ENCODE measurements at places on chromosomes 5 and 9.
A peak's percentile ranks its signal among the peaks of the same experiment; 100 is the strongest.

- DNase-seq = no peak
These were observed 14.6 kb upstream of the ARSI start for GRCh38 chr5:150317048-150318003.

DNA sequence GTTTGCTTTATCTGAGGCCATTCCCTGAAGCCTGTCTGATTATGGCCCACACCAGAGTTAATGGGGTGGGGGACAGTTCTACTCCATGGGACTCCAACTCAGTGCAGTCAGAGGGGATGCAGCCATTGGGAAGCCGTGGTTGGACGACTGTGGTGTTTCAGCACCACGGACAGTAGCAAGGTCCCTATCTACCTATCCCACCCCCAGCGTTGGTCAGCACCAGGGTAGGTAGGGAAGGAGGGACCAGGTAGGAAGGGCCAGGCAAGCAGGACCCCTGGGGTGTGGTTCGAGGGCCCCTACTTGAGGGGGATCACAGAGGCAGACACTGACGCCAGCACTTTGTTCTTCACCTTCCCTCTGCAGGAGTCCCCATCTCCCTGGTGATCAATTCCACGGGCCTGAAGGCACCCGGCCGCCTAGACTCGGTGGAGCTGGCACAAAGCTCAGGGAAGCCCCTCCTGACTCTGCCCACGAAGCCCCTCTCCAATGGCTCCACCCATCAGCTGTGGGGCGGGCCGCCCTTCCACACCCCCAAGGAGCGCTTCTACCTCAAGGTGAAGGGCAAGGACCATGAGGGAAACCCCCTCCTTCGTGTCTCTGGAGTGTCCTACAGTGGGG is 33.2 kb downstream of the HMCN2 start:
- no peak for DNase-seq

DNA sequence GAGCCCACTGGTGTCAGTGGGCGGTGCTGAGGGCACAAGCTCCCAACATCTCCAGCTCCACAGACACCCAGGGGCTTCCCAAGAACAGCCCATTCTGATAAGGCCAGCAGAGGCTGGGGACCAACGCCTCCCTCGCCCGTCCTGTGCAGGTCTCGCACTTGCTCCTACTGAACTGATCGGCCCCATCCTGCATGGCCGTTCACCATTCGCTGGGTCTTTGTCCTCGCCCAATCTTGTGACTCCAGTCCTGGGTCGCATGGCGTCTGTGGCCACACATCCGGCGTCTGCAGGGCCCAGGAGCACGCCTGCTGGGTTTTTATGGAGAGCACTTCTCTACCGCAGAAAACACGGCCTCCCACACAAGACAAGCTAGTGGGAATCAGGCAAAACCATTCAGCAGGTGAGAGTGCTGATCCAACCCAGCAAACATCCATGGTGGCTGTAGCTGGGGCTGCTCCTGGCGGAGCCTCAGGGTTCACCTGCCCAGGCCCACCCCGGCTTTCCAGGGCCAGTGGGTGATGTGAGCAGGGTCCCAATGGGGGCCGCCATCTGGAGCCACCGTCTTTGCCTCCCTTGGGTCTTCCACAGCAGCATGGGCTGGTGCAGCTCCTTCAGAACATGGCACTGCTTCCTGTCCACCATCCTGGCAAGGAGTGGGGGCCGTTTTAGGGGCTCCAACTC is 7.4 kb downstream of the LRRC14B start:
- DNase-seq = no peak

- no peak for DNase-seq
These were observed 431 bp downstream of the FASTKD3 start for GRCh38 chr5:7868427-7868772.

- DNase-seq = no peak
These were observed 85.0 kb upstream of the HRH2 start for GRCh38 chr5:175572886-175573285.

DNA sequence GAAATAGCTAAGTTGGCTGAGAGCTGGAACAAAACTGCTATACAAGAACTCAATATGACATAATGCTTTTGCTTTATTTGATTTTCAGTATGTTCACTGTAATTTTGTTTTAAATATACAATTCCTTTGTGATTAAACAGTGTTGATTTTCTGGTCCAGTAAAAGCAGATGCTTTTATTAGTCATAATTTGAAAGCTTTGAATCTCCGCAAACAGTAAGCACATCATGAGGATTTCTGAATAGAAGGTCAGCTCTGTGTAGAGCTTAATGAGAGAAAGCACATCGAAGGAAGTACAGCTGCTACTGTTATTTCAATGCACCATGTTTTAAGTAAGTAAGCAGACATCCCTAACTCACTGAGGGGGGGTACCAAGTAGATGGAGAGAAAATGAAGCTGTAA is 701.3 kb upstream of the ACO1 start:
- no peak for DNase-seq

- no peak for DNase-seq
These were observed 1.3 kb downstream of the BRD3 start for GRCh38 chr9:134066526-134066912.

DNA sequence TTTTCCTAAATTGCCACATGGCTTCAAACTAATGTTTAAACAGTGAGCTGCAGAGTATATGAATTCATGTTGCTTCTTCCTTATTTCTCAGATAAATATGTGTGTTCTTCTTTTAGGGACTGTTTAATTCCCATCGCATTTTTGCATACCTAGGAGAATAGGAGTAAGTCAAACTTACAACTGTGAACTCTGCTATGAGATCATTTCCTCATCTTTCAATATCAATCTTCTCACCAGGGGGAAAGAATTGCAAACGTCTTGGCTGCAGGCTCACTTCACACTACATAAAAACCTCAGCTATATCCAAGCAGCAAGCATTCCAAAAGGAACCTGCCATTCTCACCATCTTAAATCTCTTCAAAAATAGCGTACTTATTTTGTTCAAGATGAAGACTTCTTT is 271.0 kb downstream of the DNAH5 start:
- DNase-seq = no peak

GRCh38 chr5:154380263-154380662 is 65.5 kb upstream of the SAP30L start:
- DNase-seq = no peak

- no peak for DNase-seq
These were observed at the start of gene HSDL2 for GRCh38 chr9:112380102-112380824. TSS of gene HSDL2 (plus strand) at chr9:112380108. CDS start at chr9:112380164, 56 bp downstream.

DNA sequence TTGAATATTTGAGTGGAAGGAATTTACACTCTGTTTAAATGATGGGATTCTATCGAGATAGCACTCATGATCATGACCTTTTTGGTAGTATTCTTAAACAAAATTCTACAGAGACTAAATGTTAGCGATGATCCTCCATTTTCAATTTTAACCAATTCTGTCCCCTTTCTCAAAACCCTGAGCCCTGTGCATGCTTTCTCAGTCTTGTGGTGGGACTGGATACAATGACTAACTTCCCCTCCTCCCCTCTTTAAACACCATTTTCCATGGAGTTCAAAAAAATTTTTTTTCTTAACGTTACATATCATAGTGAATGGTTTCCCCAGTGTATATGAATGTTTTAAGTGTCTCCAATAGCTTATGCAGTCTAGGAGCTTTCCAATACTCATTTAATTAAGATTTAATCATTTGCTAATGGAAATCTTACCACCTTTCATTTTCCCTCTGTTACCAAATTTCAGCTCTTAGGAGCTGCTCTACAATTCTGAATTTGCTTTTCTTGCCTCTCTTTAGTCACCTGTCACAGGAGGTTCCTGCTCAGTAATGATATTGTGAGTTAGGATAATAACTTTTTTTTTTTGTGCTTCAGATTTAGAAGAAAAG is 101.2 kb downstream of the MAP1B start:
- no peak for DNase-seq

GRCh38 chr5:137086342-137086741 is 412.8 kb downstream of the SPOCK1 start:
- no peak for DNase-seq

DNA sequence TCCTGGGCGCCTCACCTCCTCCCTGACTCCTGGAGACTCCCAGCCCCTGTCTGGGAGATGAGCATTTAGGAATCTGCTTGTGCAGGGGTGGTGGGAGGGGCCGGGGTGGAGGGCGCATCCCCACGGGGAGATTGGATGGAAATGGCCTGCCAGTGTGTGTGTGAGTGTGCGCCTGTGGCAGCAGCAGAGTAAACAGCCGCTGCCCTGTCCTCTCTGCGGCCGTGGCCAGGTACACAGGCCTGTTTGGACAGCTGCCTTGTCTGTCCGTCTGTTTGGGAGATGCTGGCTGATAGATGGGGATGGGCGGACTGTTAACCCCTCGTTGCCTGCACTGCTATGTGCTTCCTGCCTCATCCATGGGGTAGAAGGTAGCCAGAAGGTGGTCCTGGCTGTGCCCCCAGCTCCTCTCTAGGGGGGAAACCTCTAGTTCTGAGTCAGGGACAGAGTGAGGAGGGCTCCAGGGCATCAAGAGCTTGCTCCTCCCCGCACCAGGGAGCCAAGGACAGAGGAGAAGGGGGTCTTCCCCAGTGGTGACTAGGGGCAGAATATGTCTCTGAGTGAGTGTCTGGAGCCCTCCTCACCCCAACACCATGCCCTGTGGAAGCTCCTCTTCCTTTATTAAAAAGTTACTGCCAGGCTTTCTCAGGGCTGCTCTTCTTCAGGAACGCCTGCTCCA is 60.1 kb downstream of the LMX1B start:
- DNase-seq = no peak

- DNase-seq = no peak
These were observed 107.3 kb upstream of the TBC1D2 start for GRCh38 chr9:98362624-98363252.

DNA sequence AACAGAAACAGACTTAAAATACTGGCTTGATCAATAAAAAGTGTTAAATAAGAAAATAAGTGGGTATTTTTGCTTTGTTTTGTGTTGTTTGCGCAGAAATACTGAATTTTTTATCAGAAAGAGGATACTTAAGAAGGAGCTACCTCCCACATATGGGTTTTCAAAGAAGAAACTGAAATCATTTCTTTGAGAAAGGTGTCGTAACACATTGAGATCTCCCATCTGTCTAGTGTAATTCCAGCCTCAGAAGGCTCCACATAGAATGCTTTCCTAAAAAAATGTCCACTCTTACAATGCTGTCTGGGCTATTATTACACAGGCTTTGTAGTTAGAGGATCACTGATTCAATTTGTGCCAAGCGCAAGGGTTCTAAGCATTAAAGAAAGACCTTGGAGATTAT is 226.2 kb downstream of the EPB41L4A start:
- DNase-seq = no peak

- DNase-seq = no peak
These were observed 207.4 kb downstream of the ARRDC3 start for GRCh38 chr5:91175708-91176107.

- no peak for DNase-seq
These were observed 124.4 kb downstream of the SSBP2 start for GRCh38 chr5:81626524-81626923.

GRCh38 chr9:16106021-16106571 is 553.3 kb downstream of the CCDC171 start:
- DNase-seq = no peak

DNA sequence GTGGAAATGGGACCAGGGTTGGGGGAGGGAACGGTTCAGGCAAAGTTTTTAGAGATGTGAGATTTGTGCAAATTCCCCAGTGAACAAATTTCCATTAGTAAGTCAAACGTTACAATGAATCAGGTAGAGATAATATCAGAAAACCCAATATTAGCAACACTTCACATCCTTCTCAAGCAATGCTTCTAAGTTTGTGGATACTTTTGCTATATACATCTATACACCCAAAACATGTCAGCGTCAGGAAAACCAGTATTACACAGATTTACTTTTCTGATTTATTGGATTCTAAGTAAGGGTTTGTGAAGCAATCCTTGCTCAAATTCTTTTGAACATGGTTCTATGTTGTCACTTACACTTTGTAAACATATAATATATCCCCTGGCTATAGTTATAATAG is 6.5 kb downstream of the ALDH1A1 start:
- no peak for DNase-seq

GRCh38 chr5:179267671-179268083 is 77.6 kb downstream of the ADAMTS2 start:
- no peak for DNase-seq

DNA sequence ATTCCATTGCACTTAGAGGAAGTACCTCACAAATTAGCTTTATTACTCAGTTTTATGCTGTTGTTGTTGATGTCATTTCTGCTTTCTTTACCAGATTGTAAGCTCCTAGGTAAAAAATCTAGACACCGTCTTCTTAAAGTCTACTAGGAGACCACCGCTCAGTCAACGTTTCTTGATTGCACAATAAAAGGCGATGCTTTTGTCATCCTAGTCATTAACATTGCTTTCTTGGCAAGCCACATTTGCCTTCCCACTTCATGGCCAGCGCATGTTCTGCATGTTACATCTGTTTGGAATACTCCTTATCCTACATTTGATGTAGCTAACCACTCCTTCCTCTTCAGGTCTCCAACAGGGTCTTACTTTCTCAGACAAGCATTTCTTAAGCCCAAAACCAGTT is 464.0 kb upstream of the TUSC1 start:
- DNase-seq = no peak

DNA sequence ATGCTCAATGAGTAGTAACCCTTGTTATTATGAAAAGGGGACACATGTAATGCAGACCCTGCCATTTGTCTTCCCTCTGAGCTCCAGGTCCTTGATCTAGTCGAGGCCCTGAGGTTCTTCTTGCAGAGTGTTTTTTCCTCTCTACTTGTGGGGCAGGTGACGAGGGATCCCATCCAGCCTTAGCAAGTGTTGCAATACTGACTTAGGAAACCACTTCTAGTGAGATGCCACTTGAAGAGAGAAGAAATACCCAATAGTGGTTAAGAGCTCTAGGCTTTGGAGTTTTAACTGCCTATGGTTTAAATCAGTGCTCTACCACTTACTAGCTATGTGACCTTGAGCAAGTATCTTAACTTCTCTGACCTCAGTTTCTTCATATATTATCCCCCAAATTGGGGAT is 10.2 kb downstream of the PPARGC1B start:
- no peak for DNase-seq

- DNase-seq = no peak
These were observed 72.8 kb upstream of the PARP8 start for GRCh38 chr5:50593681-50594080.

GRCh38 chr9:69718218-69718617 is 41.6 kb downstream of the PTAR1 start:
- DNase-seq = no peak

DNA sequence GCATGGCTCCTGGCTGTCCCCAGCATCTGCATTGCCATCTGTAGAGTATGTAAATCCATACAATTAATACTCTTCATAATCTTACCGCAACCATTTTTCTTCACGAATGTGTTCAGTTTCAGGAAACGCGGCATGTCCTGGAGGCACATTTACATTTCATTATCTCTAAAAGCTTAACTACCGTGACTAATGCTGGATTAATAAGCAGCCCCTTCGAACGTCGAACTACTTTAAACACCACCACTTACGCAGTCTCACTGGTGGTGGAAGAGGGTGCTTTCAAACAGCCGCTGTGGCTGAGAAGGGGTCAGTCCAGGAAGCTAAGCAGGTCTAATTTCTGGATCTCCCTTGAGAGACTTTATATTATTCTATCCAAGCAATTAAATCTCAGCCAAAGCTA is 85.6 kb downstream of the C5orf15 start:
- no peak for DNase-seq

- DNase-seq = no peak
These were observed 51.2 kb upstream of the CTSL start for GRCh38 chr9:87674565-87675299.

- DNase-seq = peak; percentile 34
These were observed 1.2 kb downstream of the JMY start for GRCh38 chr5:79236970-79237739.
